Activated CD4-positive, alpha-beta T cell treated with anti-CD3 and anti-CD28 coated beads, Interleukin-2, amount 10 ng/mL, durations not matched to agents 7 days and 5 days (primary cell): ENCODE measurements at places on chromosomes 12 and 14. TPM values are rescaled to one million over a fixed set of nuclear protein-coding genes. Genes with fewer than 3 reads are reported as not detected.
A peak's percentile ranks its signal among the peaks of the same experiment; 100 is the strongest.

- H3K27me3 ChIP-seq, result peaks cover 2% of the 10 kb centered on the region
- no peaks in the 10 kb centered on the region for H3K4me1 ChIP-seq
- H3K27ac ChIP-seq, result no peak overlapping the region
- no peak for DNase-seq
- no peak overlapping the region for H3K4me3 ChIP-seq
These were observed 46.4 kb downstream of the STXBP6 start for GRCh38 chr14:25003537-25003936.

GRCh38 chr14:92686900-92687427 is 61.5 kb downstream of the LGMN start:
- H3K36me3 ChIP-seq, result peaks cover 28% of the 10 kb centered on the region
- no peak overlapping the region for H3K27ac ChIP-seq

DNA sequence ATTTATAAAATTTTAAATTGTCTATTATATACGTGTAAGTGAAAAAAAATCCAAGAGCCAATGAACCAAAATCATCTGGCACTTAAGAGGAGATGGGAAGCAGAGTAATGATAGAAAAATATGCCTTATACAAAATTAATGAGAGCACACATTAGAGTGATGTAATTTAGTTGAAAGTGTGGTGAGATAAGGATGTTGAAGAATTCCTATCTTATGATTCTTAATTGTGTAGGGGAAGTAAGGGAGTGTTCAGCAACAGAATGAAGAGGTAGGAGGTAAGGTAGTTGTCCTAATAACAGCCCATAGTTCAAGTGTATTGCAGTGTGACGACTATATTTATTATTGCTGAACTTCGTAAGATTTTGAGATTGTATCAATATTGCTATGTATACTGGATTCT is 843.4 kb upstream of the FLRT2 start:
- H3K27me3 ChIP-seq, result no peaks in the 10 kb centered on the region
- H3K4me3 ChIP-seq, result no peak overlapping the region
- no peak for DNase-seq
- H3K4me1 ChIP-seq, result no peaks in the 10 kb centered on the region
- no peaks in the 10 kb centered on the region for H3K36me3 ChIP-seq

DNA sequence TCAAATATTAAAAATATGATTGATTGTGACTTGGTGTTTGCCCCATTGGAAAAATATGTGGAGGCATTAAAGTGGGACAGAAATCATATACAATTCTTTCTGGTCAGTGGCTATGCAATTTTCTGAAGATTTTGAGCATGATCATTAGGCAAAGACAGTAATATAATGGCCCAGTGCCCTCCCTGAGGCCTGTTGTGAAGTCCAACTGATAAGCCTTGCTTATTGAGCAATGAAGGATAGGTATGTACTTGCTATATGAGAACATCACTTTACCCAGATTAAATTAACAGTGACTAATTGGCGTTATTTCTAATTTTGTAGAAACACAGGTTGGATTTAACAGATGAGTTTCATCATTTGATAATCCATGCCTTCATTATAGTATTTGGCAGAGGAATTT is 57.1 kb downstream of the NKX2-1 start:
- H3K27ac ChIP-seq, result no peak overlapping the region
- H3K27me3 ChIP-seq, result peaks cover 8% of the 10 kb centered on the region
- no peak overlapping the region for H3K4me3 ChIP-seq
- H3K4me1 ChIP-seq, result no peaks in the 10 kb centered on the region

- peak overlapping the region; percentile 57 for H3K27ac ChIP-seq
- H3K36me3 ChIP-seq, result peaks cover 11% of the 10 kb centered on the region
- peaks cover 48% of the 10 kb centered on the region for H3K4me1 ChIP-seq
- DNase-seq, result no peak
- no peak overlapping the region for H3K4me3 ChIP-seq
- no peaks in the 10 kb centered on the region for H3K27me3 ChIP-seq
These were observed 8.0 kb upstream of the SELPLG start for GRCh38 chr12:108641446-108642268.

DNA sequence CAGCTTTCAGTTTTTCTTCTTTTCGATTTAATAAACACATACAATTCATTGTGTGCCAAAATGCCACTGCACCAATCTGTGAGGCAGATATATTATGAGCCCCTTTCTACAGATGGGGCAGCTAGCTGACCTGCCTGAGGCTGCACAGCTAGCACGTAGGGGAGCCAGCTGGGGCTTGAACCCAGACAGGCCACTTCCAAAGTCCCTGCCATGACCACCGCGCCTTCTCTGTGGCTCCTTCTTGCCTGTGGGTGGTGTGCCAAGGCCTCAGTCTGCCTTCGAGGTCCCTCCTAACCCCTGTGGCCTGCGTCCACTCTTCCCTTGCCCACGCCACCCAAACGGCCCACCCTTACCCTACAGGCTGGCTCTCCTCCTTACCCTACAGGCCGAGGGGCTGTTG is 16.2 kb downstream of the FAM222A start:
- no peaks in the 10 kb centered on the region for H3K4me1 ChIP-seq
- DNase-seq, result no peak
- no peaks in the 10 kb centered on the region for H3K36me3 ChIP-seq
- no peak overlapping the region for H3K4me3 ChIP-seq

GRCh38 chr12:28489246-28489645 is 299.0 kb downstream of the CCDC91 start:
- no peak overlapping the region for H3K27ac ChIP-seq
- H3K4me1 ChIP-seq, result no peaks in the 10 kb centered on the region
- no peak overlapping the region for H3K4me3 ChIP-seq
- no peaks in the 10 kb centered on the region for H3K27me3 ChIP-seq
- no peaks in the 10 kb centered on the region for H3K36me3 ChIP-seq

DNA sequence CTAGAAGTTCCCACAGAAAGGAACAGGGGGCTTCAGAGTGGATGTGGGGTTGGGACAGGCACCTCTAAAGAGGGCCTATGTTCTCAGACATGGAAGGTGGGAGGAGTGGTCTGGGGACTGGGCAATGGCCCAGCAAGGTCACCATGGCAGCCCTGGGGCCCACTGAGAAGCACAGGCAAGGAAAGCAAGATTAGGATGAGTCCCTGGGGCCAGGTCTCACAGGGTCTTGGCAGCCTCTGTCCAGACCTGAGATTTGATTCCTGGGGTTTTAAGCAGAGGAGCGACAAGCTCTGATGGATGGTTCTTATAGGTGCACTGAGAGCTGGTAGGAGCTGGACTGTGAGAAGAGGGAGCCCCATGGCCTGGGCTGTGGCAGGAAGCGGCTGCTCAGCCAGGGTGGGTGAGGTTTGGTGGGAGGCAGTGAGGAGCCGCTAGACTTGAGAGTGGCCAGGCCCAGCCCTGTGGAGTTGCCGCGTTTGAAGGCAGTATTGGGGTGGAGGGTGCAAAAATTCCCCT is 44.0 kb downstream of the DLK1 start:
- H3K4me3 ChIP-seq, result no peak overlapping the region
- no peak for DNase-seq
- H3K36me3 ChIP-seq, result no peaks in the 10 kb centered on the region
- no peaks in the 10 kb centered on the region for H3K27me3 ChIP-seq
- no peaks in the 10 kb centered on the region for H3K4me1 ChIP-seq

DNA sequence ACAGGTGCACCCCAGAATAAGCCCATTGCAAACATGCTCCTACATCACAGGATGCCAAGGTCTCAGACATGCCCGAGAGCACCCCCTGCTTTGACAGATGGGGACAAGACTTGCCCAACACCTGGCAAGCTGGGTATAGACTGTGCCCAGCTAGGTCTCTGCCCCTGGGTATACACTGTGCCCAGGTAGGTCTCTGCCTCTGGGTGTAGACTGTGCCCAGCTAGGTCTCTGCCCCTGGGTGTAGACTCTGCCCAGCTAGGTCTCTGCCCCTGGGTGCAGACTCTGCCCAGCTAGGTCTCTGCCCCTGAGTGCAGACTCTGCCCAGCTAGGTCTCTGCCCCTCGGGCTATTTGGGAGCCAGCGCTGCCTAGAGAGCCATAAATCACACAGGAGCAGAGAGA is 85.9 kb downstream of the CCDC88C start:
- no peak for DNase-seq
- H3K4me1 ChIP-seq, result peaks cover 67% of the 10 kb centered on the region
- peaks cover 71% of the 10 kb centered on the region for H3K36me3 ChIP-seq
- H3K27me3 ChIP-seq, result no peaks in the 10 kb centered on the region
- no peak overlapping the region for H3K4me3 ChIP-seq

GRCh38 chr14:53109105-53110041 is 43.8 kb downstream of the DDHD1 start:
- no peak overlapping the region for H3K4me3 ChIP-seq
- H3K4me1 ChIP-seq, result peaks cover 38% of the 10 kb centered on the region
- DNase-seq, result peak; percentile 82
- no peaks in the 10 kb centered on the region for H3K27me3 ChIP-seq

DNA sequence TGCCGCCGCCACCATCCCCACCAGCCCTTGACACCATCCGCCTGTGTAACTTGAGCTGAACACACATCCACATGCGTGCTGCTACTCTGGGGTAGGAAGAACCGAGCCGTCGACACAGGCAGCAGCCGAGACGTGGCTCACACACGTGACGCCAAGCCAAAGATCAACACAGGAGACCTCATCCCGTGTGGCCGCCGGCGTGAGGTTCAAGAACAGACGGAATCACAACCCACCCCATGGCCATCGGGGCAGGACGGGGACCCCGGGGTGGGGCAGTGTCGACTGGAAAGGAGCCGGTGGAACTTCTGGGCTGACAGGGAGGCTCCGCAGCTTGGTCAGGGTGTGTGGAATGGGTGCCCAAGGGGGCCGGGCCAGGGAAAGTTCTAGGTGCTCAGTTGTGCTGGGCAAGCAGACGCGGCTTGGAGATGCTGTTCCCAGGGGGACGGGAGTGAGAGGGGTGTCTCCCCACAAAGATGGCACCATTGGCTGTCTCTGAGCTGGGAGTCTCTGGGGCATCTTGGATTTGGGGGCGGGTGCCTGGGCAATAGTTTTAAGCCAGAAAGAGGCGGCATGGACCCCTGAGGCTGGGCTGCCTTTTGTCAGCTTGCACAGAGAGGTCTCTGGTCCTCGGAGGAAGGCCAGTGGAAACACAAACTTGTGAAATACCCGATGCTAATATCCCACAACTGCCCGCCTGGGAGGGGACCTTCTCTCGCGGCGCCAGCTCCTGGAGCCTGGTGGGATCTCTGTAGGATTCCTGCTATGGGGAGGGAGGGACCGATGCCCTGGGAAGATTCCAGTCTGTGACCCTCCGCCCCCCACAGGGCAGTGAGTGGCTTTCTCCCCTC is 41.8 kb downstream of the GALNT9 start:
- H3K27ac ChIP-seq, result peak overlapping the region; percentile 13
- DNase-seq, result no peak
- H3K36me3 ChIP-seq, result no peaks in the 10 kb centered on the region
- peaks cover 3% of the 10 kb centered on the region for H3K4me1 ChIP-seq
- H3K27me3 ChIP-seq, result peaks cover 12% of the 10 kb centered on the region
- no peak overlapping the region for H3K4me3 ChIP-seq

DNA sequence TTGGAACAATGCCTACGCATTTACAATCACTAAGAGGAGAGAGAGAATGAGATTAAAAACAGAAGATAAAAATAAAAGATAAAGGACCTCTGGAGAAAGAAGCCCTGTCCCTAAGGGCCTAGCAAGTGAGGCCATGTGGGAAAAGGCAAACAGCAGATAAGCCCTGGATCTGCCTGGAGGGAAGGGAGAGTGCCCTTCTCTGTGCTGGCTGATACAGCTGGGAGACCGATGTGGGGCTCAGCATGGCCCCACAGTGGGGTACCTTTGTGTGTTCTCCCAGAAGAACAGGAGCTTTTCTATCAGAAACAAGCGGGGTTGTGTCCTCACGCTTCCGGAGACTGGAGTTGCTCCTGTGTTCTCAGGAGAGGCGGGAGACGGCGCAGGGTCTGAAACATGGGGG is 59.9 kb downstream of the TMCC3 start:
- no peak for DNase-seq
- H3K27me3 ChIP-seq, result peaks cover 5% of the 10 kb centered on the region
- no peaks in the 10 kb centered on the region for H3K4me1 ChIP-seq
- H3K27ac ChIP-seq, result no peak overlapping the region
- no peaks in the 10 kb centered on the region for H3K36me3 ChIP-seq

GRCh38 chr12:118332511-118332910 is 40.2 kb downstream of the TAOK3 start:
- peaks cover 22% of the 10 kb centered on the region for H3K4me1 ChIP-seq
- no peak overlapping the region for H3K4me3 ChIP-seq
- H3K27ac ChIP-seq, result no peak overlapping the region
- peaks cover 32% of the 10 kb centered on the region for H3K36me3 ChIP-seq
- no peak for DNase-seq

DNA sequence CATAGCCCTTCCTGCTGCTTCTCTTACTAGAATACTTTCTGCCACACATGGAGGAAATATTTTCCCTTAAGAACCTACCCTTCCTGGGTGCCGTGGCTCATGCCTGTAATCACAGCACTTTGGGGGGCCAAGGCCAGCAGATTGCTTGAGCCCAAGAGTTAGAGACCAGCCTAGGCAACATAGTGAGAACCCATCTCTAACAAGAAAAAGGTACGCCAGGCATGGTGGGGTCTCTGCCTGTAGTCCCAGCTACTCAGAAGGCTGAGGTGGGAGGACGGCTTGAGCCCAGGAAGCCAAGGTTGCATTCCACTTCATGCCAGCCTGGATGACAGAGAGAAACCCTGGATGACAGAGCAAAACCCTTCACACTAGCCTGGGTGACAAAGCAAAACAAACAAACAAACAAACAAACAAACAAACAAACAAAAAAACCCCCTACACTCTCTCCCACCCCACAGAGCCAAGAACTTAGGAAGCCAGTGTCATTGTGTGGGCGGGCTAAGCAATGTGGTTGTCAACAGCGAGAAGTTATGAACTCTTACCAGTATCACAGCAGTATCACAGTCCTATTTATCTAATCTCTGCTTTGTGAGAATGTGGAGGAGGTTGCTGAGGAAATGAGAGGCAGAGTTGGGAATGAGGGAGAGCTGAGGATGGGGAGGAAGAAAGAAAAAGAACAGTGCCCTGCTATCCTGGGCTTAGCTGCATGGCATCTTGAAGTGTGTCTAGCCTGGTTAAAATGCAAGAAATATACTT is 53.8 kb upstream of the CLEC14A start:
- no peaks in the 10 kb centered on the region for H3K27me3 ChIP-seq
- no peak overlapping the region for H3K4me3 ChIP-seq
- DNase-seq, result no peak
- no peak overlapping the region for H3K27ac ChIP-seq
- H3K36me3 ChIP-seq, result no peaks in the 10 kb centered on the region

LARP4 gene
- 46.0 TPM for total RNA-seq

MLH3 gene
- 17.0 TPM for total RNA-seq

RERG gene
- 0.17 TPM for total RNA-seq

ORMDL2 gene
- 67.1 TPM for total RNA-seq

CAPS2 gene
- total RNA-seq, result 1.3 TPM

NGB gene
- total RNA-seq, result not detected

COCH gene
- total RNA-seq, result 0.10 TPM

POU6F1 gene
- total RNA-seq, result 6.3 TPM

IRAK3 gene
- 0.89 TPM for total RNA-seq
